Activated naive CD4-positive, alpha-beta T cell treated with anti-CD3 and anti-CD28 coated beads, Interleukin-2, amount 50 U/mL, for 72 hours (primary cell): ENCODE measurements at places on chromosomes 13 and 19. TPM values are rescaled to one million over a fixed set of nuclear protein-coding genes. Genes with fewer than 3 reads are reported as not detected.

DNA sequence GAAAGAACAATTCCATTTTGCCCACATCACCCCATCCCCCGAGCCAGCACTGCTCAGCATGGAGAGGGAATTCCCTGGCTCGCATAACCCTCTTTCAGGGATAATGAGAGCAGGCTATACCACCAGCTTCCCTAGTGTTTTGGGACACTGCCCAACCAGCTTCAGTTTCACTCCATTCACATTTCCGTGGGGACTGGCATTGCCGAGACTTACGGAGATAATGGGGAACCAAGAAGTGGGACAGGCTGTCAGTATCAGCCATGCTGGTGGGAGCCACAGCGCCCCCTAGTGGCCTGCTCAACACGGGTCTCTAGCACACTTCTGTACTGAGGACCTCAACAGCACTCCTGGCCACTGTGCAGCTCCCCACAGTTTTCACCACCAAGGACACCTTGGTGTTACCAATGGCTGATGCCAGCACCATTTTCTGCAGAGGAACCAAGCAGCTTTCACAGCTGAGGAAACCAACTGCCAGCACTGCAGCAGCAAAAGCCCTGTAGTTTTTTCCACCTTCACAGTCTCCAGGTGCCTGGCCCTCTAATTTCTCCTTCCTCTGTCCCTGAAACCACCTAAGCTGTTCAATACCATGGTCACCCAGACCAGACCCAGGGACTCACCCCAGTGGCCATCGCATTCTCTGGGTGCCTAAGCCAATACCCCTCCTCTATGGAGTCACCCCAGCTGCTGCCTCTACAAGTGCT, 23.7 kb downstream of the SLC6A16 start:
- peak; percentile 87 for DNase-seq

ARL11 gene
- 1.5 TPM for total RNA-seq

CYP4F22 gene
- total RNA-seq, result not detected

DNA sequence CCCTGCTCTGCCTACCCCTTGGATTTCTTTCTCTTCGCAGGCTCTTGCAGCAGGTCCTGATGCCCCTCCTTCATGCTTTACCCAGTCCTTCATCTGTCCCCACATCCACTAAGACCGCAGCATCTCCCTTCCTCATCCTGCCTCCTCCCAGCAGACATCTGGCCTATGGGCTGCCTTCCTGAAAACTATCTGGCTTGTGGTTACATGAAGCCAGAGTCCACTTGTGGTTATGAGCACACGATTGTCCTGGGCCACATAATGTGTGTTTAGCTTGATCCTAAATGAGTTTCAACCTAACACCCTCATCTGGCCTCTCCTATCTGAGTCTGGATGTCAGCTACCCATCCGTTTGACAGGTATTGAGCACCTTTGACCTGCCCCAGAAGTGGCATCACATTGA, 5.5 kb upstream of the ZNF175 start:
- no peak for DNase-seq

- DNase-seq, result no peak
These were observed at the start of gene CASP14 for GRCh38 chr19:15048885-15049541. Gene CASP14, plus strand, starts transcription at chr19:15049480. Its CDS starts 2,772 bp downstream, at chr19:15052252.

GRCh38 chr13:41267106-41267505, 3.7 kb upstream of the MTRF1 start:
- no peak for DNase-seq

DNA sequence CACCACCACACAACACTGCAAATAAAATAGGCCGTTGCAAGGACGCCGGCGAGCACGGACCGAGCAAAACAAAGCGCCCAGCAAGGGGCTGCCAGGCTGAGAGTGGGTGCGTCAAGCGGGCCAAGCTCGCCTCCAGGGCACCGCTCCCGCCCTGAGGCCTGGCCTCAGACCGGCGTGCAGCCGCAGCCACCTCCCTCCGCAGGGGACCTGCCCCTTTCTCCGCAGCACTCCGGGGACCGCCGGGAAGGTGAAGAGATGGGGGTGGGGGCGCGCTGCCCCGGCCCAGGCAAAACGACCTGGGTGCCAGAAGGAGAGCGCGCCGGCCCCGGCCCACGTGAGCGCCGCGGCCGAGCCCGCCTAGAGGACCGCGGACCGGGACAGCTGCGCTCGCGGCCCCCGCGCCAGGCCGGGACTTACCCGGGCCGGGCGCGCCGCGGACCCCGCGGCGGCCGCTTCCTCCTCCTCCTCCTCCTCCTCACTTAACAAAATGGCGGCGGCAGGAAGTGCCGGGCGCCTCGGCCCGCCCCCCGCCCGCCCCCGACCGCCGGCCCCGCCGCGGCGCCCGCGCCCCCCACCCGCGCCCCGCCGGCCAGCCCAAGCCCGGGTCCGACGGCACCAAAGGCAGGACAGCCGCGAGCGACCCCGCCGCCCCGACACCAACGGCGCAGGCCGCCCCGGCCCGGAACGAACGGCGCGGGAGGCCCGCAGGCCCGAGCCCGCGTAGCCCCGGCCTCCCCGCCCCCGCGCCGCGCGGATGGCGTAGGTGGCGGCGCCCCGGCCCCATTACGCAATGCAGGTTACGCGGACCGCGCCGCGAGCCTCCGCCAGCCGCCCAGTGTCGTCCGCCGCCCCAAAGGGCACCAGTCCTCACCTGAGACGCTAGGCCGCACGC, 674 bp downstream of the BRD4 start:
- peak; percentile 69 for DNase-seq

- no peak for DNase-seq
These were observed 2.3 kb downstream of the ZNF726 start for GRCh38 chr19:23916991-23917390.

DNA sequence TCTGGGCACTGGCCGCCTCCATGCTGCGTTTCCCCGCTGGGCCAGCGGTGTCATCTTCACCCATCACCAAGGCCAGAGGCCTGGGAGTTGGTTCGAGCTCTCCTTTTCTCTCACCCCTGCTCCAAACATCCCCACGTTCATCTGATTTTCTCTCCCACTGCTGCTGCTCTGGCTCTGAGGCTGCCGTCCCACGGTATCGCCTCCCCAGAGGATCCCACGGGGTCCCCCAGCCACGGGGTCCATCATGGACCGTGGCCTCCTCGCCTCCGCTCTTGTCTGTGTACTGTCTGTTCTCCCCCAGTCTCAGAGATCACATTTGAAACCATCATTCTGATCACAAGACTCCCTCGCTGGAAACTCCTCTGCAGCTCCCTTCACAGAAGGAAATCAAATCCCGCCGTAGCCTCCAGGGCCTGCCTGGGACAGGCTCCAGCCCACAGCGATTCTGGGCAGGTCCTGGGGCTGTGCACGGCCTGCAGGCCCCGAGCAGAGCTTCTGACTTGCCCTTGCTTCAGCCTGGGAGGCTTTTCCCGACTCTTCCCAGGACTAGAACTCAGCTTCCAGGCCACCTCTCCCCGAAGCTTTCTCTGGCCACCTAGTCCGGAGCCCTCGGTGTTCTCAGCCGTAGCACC, 64.2 kb downstream of the SOX1 start:
- DNase-seq, result no peak

DNA sequence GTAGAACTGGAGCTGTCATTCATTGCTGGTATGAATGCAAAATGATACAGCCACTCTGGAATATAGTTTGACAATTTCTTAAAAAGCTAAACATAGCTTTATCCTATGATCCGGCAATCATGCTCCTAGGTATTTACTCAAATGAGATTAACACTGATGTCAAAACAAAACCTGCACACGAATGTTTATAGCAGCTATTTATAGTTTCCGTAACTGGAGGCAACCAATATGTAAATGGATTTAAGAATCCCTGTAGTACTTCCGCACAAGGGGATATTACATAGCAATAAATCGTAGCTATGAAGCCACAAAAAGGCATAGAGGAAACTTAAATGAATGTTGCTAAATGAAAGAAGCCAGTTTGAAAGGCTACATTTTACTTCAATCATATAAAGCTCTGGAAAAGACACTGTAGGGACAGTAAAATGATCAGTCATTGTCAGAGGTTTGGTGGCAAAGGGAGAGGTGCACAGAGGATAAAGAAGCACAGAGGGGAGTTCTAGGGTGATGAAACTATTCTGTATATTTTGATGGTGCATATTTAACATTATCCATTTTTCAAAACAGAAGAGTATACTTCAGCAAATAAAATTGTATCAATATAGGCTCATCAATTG, 1893.0 kb upstream of the PCDH20 start:
- no peak for DNase-seq

GRCh38 chr19:18901491-18901890, 5.5 kb upstream of the CERS1 start:
- no peak for DNase-seq

TGFBR3L gene
- total RNA-seq, result 5.8 TPM

- no peak for DNase-seq
These were observed 37.9 kb downstream of the N4BP2L1 start for GRCh38 chr13:32390048-32390447.

DNA sequence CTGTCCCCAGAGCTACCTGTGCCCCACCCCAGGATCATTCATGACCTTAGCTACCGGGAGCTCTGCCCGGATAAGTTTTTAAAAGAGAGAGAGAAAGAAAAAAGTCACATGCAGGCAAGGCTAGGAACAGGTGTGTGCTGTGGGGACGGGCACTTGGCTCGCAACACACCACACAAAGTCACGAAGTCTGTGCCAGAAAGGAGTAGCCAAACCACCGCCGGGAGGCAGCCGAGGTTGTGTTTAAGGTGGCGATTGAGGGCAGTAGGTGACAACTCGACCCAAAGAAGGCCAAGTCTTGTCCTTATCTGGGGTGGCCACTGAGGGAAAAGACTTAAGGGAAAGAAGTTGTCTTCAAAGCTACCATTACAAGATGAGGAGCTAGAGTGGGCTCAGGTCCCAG, 4.6 kb upstream of the TSHZ3 start:
- peak; percentile 19 for DNase-seq

SOX1 gene
- total RNA-seq, result not detected

ACP7 gene
- 0.08 TPM for total RNA-seq

GRCh38 chr13:95245071-95245470, 56.2 kb downstream of the ABCC4 start:
- DNase-seq, result no peak

DNA sequence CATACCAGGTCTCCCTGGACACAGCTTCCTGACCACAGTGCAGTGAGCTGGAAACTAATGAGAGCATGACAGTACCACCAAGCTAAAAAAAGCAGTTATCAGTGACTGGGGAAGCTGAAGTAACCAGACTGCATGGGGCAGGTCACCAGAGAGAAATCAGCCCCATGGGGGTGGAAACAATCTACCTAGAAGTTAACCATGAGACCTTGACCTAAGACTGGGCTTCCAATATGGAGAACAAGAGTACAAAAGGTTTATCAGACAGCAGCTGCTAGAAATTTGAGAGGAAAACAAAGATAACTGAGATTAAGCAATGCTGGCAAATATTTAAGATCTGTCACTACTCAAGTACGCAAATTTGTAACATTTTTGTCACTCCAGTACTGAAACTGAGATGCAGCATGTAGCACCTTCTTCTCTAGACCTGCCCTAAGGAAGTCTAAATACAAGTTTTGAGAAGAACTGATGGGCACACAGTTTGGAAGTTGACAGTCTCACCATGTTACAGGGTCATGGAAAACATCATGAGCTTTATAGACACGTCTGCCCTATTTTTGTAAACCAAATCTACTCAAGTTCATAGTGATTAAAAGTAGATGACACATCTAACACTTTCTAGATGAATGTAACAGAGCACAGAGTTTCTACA, 2641.8 kb upstream of the PCDH20 start:
- DNase-seq, result no peak

DNA sequence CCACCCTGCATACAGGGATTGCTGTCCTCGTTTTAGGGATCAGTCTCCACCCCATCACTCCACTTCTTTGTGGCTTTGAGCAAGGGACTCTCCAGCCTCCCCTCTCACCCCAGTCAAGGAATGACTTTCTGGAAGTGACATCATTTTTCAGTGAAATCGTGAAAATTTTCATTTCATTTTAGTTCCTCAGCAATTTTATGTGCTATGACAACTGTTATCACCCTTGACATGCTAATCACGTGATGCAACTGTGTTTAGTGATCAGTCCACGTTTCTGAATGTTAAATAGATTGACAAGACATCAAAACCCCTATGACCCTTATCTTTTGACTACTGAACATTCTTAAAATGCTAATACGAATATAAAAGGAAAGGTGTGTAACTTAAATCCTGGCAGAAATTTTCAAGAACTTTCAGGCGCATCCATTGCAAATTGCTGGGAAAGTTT, 8.0 kb downstream of the C19orf81 start:
- DNase-seq, result no peak

CNN1 gene
- not detected for total RNA-seq

- no peak for DNase-seq
These were observed 3.7 kb downstream of the TMC4 start for GRCh38 chr19:54169149-54169740.

DNA sequence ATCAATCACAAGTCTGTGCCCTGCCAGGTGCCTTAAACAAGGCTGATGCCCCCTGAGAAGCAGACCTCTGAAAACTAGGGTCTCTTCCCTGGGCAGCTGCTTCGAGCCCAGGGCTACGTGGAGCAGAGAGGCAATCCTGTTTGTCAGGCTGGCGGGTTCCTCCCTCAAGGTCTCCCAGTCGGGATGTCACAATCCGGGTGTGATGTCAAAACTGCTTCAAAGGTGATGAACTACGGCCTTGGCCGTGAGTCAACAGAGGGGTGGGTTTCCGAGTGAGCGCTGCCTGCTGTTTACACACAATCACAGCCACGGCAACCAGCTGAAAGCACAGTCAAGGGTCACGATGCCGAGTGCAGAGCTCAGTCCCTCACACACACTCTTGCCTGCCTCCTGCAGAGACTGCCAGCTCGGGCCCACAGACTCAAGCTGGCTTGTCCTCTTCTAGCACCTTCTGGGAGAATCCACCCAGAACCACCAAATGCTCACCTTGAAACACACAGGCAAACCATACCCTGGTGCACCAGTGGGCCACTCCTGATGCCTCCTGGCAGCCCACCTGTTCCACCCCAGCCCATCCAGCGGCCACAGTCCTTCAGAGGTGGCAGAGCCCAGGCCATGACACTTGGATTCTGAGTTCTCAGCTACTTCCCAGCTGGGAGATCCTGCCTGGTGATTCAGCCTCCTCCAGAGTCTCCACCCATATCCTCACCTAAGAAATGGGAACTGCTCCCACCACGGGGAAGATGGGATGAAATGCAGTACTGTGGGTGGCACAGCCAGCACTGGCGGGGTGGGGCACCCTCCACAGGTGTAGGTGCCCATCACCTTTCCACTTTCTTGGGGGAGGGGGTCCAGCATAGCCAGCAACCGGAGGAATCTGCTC, 6.8 kb downstream of the ELL start:
- no peak for DNase-seq
